HEK293T (cell line): ENCODE measurements at places on chromosomes 3 and 15.

GRCh38 chr3:121601212-121601812, 8.1 kb downstream of the FBXO40 start:
- DNase-seq: no peak

- no peak for DNase-seq
These were observed 117.5 kb downstream of the TPRG1 start for GRCh38 chr3:189289251-189289650.

DNA sequence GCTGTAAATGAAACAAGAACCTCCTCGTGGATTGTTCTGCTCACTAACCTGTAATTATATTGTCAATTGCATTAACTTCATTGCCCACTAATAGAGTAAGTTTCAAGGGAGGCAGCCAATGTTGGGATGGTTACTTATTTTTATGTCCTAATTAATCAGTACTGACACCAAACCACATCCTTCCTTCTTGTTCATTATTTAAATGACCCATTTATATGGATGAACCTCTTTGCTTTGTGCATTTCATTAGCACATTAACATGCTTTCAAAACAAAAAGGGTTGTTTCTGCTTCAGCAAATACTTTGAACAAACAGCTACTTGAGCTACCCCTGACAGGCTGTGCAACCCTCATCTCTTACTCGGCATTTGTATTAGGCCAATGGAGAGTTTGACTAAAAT, 374.2 kb downstream of the MECOM start:
- no peak for DNase-seq

GRCh38 chr3:190302212-190302867, 19.9 kb downstream of the CLDN1 start:
- no peak for DNase-seq

- DNase-seq: no peak
These were observed 163.4 kb upstream of the NSMCE3 start for GRCh38 chr15:29433050-29433318.

- no peak for DNase-seq
These were observed 68.7 kb downstream of the GAP43 start for GRCh38 chr3:115691964-115692363.

DNA sequence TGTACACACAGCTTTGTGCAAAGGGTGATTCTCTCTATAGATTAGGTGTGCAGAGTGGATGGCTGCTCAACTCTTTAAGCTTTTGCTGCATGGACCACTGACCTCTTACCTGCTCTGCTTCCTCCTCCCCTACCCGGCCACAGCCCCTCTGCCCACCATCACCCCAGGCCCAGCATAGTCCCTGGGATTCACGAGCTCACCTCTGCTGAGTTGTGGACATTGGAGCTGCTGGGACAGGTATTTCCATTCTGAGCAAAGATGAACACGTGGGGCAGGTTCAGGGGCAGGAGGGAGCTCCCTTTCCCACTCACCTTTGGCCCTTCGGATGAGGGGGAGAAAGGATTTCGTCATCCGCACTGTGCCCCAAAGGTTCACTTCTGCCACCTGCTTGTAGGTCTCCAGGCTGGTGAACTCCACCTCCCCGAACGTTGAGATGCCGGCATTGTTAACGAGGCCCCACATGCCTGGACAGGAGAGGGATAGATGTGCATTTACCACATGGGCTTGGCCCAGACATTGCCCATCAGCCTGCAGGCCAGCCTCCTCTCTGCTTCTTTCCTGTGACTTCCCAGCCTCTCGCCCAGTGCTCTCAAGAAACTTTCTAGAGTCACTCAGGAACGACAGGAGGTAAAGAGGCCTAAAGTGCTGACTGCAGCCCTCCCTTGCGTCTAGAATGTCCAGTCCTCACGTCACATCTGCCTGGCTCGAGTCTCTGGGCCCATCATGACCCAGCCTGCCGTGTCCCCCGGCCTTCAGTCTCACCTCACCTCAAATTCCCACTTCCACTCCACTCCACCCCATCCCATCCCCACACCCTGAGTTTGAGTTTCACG, 41.6 kb downstream of the BDH1 start:
- no peak for DNase-seq
